ENCODE measurements at places on chromosomes 16 and 17. TPM values are rescaled to one million over a fixed set of nuclear protein-coding genes. Genes with fewer than 3 reads are reported as not detected.

Gene DDX19B
- 22.7 TPM for total RNA-seq

Gene TOX3
- not detected for total RNA-seq

Gene LAT
- 0.32 TPM for total RNA-seq

Gene SRL
- total RNA-seq = 0.06 TPM

Gene TP53TG3
- not detected for total RNA-seq

Gene ABCC12
- total RNA-seq = not detected

Gene ZNF469
- total RNA-seq = 0.82 TPM

Gene CXCL16
- 1.3 TPM for total RNA-seq

Gene ANKRD40CL
- total RNA-seq = not detected

Gene PRDM7
- not detected for total RNA-seq

Gene SCGB1C2
- not detected for total RNA-seq

Gene PLXDC1
- 0.06 TPM for total RNA-seq

Gene ARHGDIG
- 0.13 TPM for total RNA-seq

Gene CTF1
- total RNA-seq = 0.19 TPM

Gene GGT6
- under 0.01 TPM for total RNA-seq

Gene CACNG5
- not detected for total RNA-seq

Gene CCR7
- total RNA-seq = 0.16 TPM

Gene LRRC59
- 107 TPM for total RNA-seq

Gene TM4SF5
- total RNA-seq = not detected

Gene PLA2G10
- not detected for total RNA-seq

All from bladder microvascular endothelial cell (primary cell).